ENCODE measurements at places on chromosomes 6 and 20.

DNA sequence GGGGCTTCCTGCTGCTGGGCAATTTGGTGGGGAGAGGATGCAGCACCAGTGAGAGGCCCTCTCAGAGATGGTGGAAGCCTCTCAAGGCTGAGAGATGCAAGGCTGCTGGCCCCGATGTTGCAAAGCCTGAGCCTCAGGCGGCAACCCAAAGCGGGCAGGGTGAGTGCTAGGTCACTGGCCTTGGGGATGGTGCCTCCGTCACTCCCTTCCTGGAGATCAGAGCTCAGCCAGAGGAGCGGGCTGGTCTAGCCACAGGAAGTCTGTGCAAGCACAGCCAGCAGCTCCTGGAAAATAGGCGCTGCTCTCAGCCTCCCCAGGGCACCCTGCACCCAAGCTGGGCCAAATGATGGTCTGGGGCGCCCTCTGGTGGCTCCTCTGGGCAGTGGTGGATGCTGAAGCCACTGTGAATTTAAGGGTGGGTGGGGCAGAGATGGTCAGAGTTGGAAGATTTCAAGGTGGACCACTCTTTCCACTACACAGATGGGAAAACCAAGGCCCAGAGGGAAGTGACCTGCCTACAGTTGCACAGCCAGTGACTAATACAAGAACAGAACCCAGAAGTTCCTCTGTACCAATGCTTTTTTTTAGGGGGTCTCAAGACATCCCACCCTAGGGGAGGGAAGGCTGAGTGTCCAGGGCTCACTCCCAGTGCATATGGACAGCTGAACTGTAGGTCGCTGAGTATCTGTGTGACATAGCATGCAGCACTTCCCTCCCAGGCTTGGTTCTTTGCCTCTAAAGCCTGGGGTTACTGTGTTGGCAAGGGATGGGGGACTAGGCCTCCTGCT, 20.8 kb downstream of the C20orf203 start:
- DNase-seq: peak; percentile 84

GRCh38 chr6:89008815-89009374, 45.5 kb upstream of the RNGTT start:
- DNase-seq: no peak

DNA sequence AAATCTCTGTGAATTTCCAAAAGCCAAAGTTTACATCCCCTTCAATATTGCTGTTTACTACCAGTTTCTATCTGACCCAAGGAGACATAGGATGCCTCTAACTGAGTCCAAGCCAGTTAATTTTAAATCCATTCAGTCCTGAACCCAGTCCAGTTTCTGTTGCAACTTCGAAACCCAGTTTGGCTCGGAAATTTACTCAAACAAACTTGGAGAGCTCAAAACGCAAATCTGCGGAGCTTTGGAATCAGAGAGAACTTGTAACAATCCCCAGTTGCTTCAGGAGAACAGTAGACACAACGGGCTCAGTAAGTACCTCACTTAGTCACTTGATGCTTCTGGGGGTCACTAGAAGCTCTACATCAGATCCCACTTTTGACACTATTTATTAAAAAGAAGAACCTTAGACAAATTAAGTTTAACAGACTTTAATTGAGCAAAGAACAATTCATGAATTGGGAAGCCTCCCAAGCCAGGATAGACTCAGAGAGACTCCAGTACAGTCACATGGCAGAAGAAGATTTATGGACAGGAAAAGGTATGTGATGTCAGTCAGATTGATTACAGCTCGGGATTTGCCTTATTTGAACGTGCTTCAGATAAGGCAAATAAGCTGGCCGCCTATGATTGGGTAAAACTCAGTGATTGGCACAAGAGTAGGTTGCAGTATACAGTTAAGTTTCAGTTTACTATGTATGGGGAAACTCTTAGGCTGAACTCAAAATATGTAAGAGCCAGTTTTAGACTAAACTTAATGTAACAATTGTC, 118.0 kb downstream of the RFPL4B start:
- no peak for DNase-seq

DNA sequence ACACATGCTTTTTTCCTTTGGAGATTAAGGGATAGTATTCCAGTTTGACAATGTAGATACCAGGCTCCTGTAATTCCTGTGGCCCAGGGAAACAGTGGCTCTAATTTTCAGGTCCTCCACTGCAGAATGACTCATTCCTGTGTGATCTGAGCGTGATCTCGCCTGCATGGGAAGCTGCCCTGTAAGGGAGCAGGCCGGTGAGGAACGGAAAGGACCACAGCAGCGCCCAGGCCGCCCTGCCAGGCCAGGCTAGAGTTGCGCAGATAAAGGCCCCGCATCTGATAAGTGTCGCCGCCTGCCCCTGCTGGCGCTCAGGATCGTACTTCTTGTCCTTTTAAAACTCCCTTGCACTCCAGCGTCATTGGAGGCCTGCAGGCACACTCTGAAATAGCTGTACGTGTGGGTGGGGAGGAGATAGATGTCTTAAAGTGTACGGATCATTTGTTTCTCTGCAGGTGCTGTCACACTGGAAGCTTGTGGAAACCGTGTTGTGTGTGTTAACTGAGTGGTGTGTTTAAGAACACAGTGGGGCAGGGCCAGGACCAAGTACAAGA, 60.7 kb downstream of the SYNJ2 start:
- no peak for DNase-seq

DNA sequence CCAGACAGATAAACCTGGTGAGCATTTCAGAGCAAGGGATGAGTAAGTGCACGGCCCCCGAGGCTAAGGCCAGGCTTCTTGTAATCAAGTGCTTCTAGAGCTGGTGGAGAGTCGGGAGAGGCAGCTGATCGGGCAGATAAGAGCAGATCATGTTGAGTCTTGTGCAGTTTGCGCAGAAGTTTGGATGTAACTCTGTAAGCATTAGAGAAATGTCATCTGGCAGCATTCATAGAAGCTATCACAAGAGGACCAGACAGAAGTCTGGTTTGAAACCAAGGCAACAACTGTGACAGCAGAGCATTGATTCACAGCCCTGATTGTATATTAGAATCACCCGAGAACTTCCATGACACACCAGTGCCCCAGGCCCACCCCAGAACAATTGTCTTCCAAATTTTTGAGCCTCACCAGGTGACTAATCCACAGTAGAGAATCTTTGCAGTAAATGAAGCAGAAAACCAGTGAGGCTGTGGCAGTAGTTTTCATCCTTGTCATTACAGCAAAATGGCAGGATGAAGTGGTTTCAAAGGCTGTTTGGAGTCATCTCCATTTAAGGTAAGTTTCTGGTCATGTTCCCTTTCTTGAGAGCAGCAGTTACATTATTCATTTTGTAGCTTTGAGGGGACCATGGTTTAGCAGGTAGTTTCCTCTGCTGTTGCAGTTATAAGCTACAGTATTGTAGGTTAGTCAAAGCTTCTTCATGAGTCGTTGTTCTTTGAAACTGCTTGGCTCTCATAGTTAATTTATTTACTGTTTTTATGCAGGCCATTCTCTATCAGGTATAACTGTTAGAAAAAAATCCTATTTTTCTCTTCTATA, 84.1 kb downstream of the RNF217 start:
- no peak for DNase-seq

- DNase-seq: no peak
Observed at GRCh38 chr6:20038410-20039204, 173.7 kb downstream of the MBOAT1 start.

- DNase-seq: no peak
Observed at GRCh38 chr6:6631534-6632276, 43.2 kb downstream of the LY86 start.

GRCh38 chr6:83008626-83009025, 57.0 kb downstream of the UBE3D start:
- DNase-seq: peak; percentile 14

DNA sequence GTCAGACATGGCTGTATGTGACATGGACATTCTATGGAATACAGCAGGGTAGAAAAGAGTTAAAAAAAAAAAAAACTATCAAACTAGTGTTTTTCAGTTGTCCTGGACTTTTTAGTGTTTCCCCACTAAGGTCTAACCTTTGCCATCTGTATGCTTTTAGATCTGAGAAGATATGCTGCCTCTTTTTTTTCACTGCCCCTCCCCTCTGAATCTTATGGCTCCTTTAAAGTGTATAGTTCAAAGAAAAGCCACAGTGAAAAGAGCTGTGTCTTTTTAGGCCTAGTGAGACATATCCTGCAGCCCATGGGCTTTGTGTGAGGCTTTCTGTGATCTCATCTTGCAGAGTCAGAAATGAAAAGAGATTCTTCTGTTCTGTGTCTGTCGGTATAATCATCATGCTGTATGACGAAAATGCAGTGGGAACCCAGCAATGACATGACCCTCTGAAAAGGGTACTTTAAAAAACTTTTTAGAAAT, 29.3 kb downstream of the ADGRG6 start:
- no peak for DNase-seq

GRCh38 chr6:150409576-150410066, 40.8 kb downstream of the IYD start:
- DNase-seq: peak; percentile 66

DNA sequence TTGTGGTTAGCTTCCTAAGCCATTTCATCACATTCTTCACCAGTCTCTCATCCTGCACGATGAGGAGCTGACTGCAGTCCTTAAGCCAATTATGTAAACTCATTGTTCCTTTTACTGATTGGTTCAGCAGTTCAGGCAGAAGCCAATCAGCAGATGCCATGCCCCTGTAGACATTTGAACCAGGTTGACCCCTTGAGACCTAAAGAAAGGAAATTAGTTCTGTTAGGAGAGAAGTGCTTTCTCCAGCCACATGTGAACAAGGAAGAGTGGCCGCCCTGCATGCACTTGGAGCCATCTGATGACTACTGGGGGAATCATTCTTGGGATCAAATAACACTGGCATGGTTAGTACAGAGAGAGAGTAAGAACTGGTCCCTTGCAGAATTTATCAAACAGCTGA, 535.2 kb upstream of the ID4 start:
- peak; percentile 78 for DNase-seq

GRCh38 chr6:56314683-56315523, 67.5 kb upstream of the COL21A1 start:
- peak; percentile 17 for DNase-seq

- no peak for DNase-seq
Observed at GRCh38 chr20:40197691-40198090, 491.3 kb downstream of the MAFB start.

DNA sequence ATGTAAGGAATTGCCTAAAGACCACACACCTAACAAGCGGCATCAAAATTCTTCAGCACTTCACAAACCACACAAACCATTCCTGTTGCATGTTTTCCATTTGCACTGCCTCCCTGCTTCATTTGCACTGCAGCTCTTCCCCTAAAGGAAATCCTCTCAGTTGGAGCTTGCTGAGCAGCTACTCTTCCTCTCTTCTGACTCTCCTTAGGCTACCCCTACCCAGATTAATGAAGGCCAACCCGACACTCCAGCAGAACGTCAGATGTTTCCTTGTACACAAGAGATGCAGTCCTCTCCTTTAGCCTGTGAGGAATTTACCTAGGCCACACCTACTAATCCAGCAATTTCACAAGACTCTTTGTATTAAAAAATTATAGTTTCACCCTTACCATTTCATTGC, 8.1 kb downstream of the BEND6 start:
- no peak for DNase-seq

GRCh38 chr6:145968051-145968450, 3.9 kb upstream of the SHPRH start:
- no peak for DNase-seq

DNA sequence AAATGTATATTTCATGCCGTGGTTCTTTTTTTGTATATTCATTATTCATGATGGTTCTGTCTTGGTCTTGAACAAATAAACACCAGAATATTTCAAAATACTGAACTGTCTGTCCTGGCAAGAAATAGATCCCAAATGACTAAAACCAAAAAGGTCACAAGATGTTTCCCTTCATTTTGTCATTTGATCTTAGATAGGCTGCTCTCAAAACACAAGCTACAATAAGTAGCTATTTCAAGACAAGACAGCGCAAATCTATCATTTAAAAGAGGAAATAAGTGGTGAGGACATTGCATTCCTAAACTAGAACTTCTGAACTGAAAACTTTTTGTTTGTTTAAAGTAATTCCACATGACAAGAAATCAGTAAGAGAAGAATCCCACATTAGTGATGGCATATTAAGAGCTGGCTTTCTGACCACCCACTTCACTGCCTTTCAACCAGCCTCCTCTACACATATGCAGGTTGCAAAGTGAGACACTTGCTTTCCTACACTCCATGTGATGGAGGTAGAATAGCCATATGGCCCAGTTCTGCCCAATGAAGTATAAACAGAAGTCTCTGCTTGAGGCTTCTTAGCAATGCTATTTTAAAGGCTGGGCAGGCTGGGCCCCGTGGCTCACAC, 54.4 kb upstream of the CCDC28A start:
- DNase-seq: no peak

GRCh38 chr6:139230391-139230840, 61.4 kb downstream of the TXLNB start:
- peak; percentile 19 for DNase-seq

- DNase-seq: no peak
Observed at GRCh38 chr6:141675957-141676356, 456.8 kb upstream of the GJE1 start.

DNA sequence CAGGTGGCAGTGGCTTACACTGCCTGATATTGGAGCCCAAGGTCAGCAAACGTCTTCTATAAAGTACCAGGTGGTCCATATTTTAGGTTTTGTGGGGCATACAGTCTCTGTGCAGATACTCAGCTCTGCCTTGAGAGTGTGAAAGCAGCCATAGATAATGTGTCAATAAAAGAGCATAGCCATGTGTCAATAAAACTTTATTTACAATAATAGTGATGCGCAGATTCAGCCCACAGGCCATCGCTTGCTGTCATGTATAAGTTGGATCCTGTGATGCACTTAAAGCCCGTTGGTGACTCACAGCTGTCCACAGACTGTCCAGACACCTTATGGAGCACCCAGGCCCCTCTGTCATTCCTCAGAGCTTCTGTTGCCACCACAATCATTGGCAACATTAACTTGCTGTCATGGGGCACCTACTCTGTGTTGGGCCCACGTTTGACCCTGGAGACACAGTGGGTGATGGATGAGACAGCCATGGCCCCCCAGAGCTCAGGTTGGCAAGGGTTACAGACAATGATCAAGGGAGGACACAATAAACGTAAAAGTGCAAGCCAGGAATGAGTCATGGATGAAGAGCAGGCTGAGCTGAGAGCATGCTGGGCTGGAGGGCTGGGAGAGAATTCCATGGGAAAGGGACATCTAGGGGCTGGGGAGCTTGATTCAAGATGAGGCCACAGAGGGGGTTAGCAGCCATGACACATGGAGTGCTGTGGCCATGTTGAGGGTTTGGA, 173.6 kb downstream of the TAF4 start:
- no peak for DNase-seq

GRCh38 chr20:7950387-7950786, 10.1 kb upstream of the HAO1 start:
- no peak for DNase-seq

GRCh38 chr20:60137657-60138245, 179.5 kb downstream of the CDH26 start:
- peak; percentile 40 for DNase-seq

- DNase-seq: no peak
Observed at GRCh38 chr6:25899580-25900408, 25.8 kb upstream of the SLC17A3 start.
